ENCODE measurements at places on chromosomes 12 and 14.

DNA sequence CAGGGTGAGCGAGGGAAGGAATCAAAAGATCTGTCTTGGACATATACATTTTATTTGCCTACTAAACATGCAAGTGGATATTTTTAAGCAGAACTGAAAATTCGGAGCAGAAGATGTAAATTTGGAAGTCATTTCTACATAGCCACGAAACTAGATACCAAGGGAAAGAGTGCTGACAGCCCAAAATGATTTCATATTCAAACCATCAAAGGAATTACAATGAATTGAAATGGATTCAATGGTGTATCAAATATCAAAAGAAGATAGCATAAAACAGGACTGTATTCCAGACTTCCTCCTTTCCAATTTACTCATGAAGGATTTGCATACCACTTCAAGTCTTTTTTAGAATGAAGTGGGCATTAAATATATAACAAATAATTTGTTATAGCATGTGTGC, 313.5 kb upstream of the KITLG start:
- no peak for DNase-seq

DNA sequence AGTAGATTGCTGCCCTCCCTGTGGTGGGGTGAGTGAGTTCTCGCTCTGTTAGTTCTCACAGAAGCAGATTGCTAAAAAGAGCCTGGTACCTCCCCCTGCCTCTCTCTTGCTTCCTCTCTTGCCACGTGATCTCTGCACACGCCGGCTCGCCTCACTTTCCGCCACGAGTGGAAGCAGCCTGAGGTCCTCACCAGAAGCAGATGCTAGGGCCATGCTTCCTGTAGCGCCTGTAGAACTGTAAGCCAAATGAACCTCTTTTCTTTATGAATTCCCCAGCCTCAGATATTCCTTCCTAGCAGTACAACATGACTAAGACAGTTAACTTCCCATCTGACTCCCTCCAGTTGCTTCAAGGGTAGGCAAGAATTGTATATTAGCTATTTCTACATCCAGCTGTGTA, 76.2 kb downstream of the ETV6 start:
- DNase-seq: no peak

- no peak for DNase-seq
Measured at GRCh38 chr12:73226593-73226992, 954.4 kb downstream of the TRHDE start.

DNA sequence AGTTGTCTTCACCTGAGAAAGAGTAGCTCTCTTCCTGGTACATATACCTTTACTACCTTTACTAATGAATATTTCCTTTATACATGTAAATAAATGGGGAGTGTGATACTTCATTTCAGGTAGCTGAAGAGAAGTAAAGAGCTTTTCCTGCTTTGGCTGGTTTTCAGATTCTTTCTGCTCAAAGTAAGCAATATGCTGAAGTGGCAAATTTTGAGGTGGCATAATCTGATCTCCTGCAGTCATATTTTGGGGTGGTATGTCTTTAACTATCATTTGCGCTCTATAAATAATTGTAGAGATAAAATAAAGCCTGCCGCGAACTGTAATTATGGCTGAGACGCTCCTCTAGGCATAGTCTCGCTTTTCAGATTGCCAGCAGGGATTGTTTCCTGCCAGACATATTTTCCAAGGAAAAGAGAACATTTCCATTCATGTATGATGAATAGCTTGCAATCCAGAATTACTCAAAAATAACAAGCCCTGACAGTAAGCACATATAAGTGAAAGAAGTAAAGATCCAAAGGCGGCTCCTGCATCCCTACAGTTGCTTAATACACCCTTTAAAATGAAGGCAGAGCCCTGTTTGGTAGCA, 200.7 kb downstream of the C12orf50 start:
- DNase-seq: no peak

GRCh38 chr12:123713398-123713797, 1.2 kb downstream of the ATP6V0A2 start:
- no peak for DNase-seq

DNA sequence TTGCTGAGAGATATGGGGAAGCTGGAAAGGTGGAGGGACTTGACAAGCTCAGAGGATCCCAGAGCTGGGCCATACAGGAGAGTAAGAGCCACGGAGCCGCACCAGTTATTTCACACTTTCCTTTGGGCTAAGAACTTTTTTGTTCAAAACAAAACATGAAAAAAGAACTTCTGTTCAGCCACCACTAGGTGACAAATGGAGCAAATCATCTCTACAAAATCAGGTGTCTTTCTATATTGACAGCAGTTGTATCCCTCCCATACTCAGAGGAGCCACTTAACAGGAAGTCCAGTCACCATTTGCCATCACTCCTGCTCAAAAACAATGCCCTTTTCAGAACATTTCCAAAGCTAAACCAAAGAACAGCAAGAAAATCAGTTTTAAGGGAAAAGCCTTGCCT, 70.3 kb upstream of the DBX2 start:
- no peak for DNase-seq

DNA sequence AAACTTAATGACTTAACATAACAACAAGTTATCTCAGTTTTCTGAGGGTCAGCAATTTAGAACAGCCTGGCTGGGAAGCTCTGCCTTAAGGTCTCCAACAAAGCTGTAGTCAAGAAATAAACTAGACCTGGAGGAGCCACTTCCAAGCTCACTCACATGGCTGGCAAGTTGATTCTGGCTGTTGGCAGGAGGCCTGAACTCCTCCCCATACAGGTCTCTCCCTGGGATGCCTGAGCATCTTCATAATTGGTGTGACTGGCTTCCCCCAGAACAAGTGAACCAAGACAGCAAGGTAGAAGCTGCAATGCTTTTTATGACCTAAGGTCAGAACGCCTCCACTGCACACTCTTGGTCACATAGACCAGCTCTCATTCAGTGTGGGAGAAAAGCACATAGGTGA, 128.3 kb downstream of the SAMD4A start:
- DNase-seq: no peak

DNA sequence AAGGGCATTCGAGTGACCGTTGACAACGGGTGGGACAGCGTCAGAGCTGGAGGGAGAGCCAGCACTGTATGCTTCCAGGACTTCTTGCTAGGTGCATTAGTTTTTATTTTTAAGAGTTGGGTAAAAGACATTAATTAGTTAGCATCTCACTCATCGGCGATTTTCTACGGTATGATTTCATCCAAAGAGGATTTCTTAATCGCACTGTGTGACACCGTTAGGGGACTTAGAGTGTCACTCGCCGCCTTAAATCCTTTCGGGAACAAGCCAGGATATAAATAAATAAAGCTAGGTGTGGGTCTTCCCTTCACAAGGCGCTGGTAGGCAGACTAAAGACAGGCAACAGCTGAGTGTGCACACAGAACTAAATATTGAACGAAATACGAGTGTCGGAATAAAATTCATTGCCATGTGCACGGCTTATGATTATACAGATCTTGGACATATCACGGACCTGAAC, 869 bp upstream of the NOVA1 start:
- DNase-seq: no peak

- DNase-seq: no peak
Measured at GRCh38 chr12:31005256-31005943, 68.3 kb upstream of the DDX11 start.

DNA sequence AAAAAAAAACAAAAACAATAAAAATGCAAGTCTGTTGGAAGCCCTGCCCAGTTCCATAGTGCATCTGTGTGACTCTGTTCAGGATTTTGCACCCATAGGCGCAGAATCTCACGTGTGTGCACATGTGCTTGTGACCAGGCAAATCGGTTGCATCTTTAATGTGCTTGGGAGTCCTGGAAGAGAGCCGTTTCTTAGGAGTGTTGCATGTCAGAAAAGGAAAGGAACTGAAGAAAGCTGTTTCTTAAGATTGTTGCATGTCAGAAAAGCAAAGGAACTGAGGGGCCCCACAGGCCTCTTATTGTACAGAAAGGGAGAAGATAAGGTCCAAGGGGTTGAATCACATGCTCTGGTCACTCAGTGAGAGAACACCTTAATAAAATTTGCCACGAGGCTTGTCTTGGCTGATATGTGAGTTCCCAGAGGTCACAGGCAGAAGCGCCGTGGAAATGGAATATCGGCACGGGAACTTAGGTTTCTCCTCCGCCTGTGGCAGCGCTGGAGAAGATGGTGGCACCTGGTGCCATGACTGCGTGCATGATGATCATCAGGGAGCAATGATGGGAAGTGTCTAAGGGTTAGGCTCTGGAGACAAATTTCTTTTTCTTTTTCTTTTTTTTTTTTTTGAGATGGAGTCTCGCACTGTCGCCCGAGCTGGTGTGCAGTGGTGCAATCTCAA, 90.0 kb downstream of the LRRC74A start:
- DNase-seq: no peak

GRCh38 chr14:57809808-57810207, 56.1 kb downstream of the SLC35F4 start:
- DNase-seq: no peak

GRCh38 chr12:96177013-96177412, 17.2 kb upstream of the ELK3 start:
- no peak for DNase-seq

- no peak for DNase-seq
Measured at GRCh38 chr12:39368096-39368495, 74.8 kb downstream of the KIF21A start.

DNA sequence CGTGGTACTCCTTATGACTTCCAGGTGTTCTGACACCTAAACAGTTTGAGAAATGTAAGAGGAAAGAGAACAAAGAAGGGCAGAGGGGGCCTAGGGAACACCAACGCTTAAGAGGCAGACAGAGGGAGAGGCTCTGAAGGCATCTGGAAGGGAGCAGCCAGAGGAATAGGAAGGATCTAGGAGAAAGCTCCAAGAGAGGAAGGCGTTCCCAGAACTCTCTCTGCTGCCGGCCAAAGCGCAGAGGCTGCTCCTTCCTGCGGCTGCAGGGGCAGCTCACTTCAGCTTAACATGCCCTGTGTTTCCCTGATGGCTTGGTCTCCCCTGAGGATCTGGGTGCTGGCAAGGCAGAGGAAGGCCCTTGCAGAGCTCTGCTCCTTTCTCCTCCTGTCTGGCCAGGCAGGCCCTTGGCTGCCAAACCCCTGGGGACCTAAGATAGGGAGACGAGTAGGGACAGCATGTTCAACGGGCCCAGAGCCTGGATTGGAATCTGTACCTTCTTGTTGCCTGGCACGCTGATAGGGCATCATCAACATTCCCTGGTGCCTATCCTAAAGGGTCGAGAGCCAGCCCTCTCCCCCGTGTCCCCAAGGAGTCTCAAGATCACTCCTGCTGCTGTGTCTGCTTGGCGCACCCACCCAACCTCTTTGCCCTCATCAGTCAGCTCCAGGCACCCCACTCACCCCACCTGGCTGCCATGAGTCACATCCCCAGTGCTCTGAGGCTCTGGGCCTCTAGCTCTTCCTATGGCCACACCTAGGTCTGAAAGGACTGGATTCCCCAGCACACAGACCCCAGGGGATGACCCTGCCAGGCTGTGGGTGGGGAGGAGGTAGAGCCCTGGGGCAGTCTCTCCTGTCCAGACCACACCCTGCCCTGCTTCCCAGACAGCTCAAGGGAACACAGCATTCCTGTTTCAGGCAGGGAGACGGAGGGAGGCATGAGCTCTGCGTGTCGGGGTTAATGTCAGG, 45.6 kb downstream of the LTBP2 start:
- no peak for DNase-seq

DNA sequence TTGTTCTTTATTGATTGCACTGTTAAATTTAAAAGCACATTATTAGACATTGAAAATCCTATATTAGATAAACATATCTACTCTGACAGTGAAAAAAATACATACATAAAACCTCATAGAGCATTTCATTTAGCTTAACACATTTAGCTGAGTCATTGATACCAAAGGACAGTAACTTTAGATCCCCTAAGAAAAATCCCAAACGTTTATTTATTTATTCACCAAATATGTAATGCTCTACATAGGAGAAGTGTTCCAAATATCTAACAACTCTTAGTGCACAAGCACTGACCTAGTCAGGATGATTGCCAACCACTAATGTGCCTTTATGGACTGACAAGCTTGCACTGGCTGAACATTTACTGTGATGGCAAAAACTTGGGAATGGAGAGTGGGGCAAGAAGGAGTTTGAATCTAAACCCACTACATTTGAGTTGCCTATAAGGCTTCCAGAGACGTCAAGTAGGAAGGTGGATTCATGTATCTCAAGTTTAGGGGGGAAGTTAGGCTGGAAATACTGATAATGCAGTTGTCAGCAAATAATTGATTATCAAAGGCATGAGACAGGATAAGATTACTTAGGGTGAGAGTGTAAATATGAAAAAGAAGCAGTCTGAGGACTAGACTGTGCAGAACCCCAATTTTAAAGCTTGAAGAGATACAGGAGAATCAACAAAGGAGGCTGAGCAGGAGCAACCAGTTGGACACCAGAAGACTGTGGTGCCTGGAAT, 156.4 kb downstream of the PLCZ1 start:
- no peak for DNase-seq

GRCh38 chr14:29755311-29756018, 172.2 kb downstream of the PRKD1 start:
- no peak for DNase-seq
